Sigmoid colon (tissue), 7 donors: ENCODE measurements at places on chromosomes 16 and 17.

GRCh38 chr17:42287977-42288802 is at the start of gene STAT5A:
STAT5A (plus strand) TSS chr17:42288498; CDS start chr17:42289412, 914 bp downstream.
- DNase-seq: peak; percentile 98

DNA sequence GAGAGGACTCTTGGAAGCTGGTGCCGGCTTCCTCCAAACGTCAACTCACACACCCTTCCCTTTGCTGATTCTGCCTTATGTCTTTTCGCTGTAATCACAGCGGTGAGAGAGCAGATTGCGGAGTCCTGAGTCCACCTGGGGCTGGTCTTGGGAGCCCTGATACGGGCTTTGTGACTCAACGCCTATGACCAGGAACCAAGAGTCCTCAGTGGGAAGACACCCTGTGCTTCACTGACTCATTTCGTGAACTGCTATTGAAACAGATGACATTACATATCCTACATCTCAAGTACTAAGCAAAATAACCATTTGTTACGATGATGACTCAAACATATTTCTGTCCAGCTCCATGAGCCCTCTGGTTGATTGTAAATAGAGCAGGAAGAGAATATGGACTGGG is 90.7 kb upstream of the CREBBP start:
- DNase-seq: no peak

DNA sequence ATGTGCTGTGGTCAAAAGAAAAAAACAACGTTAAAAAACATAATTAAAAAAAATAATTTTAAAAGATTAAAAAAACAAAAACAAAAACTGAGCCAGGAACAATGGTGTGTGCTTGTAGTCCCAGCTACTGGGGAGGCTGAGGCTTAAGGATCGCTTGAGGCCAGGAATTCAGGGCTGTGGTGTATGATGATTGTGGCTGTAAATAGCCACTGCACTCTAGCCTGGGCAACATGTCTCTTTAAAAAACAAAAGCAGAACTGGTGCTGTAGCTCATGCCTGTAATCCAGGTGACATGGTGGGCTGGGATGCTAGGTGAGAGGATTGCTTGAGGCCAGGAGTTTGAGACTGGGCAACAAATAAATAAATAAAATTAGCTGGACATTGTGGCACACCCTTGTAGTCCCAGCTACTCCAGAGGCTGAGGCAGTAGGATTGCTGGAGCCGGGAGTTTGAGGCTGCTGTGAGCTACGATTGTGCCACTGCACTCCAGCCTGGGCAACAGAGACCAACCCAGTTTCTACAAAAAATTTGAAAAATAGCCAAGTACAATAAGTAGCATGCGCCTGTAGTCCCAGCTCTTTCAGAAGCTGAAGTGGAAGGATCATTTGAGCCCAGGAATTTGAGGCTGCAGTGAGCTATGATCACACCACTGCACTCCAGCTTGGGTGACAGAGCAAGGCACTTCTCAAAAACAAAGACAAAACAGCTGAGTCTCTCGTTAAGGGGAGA is 43.6 kb downstream of the NFATC3 start:
- no peak for DNase-seq

DNA sequence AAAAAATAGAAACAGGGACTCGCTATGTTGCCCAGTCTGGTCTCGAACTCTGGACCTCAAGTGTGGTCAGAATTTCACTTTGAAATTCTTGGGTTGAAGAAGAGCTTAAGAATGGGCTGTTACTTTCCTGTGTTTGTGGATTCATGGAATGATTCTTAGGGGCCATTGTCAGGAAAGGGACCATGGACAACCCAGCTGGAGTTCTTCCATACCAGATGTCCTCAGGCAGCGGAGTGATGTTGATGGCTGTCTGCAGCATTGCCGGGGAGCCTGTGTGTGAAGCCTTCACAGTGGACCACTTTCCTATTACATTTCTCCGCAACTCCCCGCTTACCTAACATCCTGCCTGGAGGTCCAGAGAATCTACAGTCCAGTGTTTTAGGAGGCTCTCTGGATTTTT is 145.9 kb downstream of the CLEC16A start:
- DNase-seq: no peak

GRCh38 chr17:29565643-29566472 is 979 bp downstream of the ABHD15 start:
- DNase-seq: peak; percentile 63

- DNase-seq: peak; percentile 87
These were observed 1.1 kb downstream of the VASN start for GRCh38 chr16:4372578-4373355.

GRCh38 chr16:1794221-1794871 is 841 bp upstream of the IGFALS start:
- peak; percentile 62 for DNase-seq

GRCh38 chr16:30474074-30474452 is 1.5 kb downstream of the ITGAL start:
- no peak for DNase-seq
